ENCODE measurements at places on chromosomes 1 and 21. TPM values are rescaled to one million over a fixed set of nuclear protein-coding genes. Genes with fewer than 3 reads are reported as not detected.

DNA sequence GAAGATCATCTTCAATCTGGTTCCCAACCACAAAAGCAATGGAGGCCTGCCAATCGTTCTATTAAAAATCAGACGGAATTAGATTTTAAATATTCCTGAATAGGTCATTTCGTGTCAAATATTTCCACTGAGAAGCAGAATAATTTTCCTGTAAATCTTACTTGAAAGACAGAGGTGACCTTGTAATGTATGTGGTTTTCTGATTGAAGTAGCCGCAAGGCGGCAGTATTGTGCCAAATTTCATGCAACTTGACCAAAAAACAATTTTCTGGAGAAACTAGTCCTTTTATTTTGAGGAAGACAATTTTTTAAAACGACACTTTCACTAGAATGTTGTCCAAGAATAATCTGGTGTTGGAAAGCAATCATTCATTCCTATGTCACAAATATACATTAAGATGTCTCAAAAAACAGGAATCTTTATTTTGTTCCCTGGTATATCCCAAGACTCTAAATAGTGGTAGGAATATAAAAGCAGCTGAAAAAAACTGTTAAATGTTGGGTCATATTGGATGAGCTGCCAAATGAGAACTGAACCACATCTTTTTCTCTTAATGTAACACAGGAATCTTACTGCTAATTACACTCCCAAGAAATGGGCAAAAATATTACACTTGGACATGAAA is 33.6 kb downstream of the SPAG17 start:
- no peaks in the 10 kb centered on the region for H3K4me1 ChIP-seq
- no peak overlapping the region for H3K27ac ChIP-seq
- H3K4me3 ChIP-seq: no peak overlapping the region
- peak; percentile 33 for DNase-seq

DNA sequence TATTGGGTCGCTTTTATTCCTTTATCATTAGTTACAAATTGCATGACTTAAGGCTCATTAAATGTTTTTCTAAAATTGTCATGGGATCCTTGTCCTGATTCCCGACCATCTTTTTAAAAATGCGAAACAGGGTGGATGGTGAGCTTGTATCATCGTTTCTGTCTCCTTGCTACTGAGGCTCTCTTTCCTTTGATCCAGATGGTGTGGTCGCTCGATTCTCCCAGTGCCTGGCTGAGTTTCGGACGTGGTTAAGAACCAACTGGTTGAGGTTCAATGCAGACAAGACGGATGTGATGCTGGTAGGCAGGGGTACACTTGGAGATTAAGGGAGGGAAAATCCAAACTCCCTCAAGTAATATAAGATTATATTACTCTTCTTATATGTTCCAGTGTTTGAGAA is 1.2 kb downstream of the MIER1 start:
- no peak for DNase-seq
- no peaks in the 10 kb centered on the region for H3K27me3 ChIP-seq
- peaks cover 4% of the 10 kb centered on the region for H3K36me3 ChIP-seq
- peak overlapping the region; percentile 95 for H3K4me3 ChIP-seq
- H3K27ac ChIP-seq: peak overlapping the region; percentile 92

CYP4Z1 gene
- not detected for total RNA-seq

DNA sequence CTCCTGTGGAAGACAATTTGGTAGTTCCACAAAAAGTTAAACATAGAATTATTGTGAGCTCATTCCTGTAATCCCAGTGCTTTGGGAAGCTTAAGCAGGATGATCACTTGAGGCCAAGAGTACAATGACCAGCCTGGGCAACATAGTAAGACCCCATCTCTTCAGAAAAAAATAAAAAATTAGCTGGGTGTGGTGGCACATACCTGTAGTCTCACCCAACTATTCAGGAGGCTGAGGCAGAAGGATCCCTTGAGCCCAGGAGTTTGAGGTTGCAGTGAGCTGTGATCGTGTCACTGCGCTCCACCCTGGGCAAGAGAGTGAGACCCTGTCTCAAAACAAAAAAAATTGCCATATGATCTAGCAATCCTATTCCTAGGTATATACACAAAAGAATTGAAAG is 4.1 kb upstream of the CHML start:
- H3K4me1 ChIP-seq: peaks cover 13% of the 10 kb centered on the region
- H3K27ac ChIP-seq: no peak overlapping the region
- DNase-seq: no peak
- H3K27me3 ChIP-seq: no peaks in the 10 kb centered on the region
- H3K36me3 ChIP-seq: peaks cover 3% of the 10 kb centered on the region

FHAD1 gene
- total RNA-seq: not detected
